Femur (tissue), 1 donor: ENCODE measurements at places on chromosomes 16 and 17.

DNA sequence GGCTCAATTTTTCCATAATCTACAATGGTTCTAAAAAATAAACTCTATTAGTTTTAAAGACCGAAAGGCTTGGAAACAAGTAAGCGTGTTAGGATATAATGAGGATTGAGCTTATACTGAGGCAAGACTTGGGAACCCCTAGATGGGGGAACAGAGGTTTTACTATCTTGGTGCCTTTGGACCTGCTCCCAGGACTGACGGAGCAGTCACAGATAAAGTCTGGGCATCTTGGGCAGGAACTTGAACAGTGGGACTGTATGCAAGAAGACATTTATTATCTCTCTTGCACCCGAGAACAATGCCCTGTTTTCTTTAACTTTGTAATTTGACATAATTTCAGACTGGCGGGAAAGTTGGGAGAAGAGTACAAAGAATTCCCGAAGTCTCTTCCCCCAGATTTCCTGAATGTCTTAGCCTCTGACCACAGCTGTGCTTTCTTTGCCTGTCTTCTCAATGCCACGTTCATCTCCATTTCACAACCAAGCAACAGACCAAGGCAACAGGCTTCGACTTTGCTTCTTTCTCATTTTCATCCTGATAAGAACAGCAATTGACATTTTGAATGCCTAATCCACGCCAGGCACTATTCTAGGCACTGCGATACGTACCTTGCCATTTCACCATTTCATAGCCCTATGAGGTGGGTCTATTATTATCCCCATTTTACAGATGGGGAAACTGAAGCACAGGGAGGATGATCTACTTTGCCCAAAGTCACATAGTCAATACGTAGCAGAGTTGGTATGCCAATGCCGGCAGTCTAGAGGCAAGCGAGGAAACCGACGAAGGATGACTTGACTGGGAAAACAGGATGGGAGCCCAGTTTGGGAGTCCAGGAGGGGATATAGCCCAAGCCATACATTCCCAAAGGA, 3.0 kb upstream of the IL4R start:
- DNase-seq = no peak

DNA sequence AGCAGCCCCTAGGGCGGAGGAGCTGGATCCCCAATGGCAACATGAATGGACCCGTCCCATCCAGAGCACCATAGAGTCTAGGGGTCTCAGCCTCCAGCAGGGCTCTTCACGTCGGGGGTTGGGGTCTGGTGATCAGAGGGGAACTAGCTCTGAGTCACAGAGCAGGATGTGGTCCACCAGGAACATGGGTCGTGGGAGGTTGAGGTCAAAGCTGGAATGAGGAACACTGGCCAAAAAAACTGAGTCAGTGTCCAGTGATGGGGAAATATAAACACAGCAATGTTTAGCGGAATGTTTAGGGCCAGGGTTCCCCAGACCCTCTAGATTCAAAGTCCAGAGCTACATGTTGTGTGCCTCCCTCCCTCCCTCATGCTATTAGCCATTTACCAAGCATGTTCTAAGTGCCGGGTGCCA, 79.1 kb upstream of the C16orf82 start:
- DNase-seq = no peak

- no peak for DNase-seq
These were observed 449.5 kb upstream of the CDH5 start for GRCh38 chr16:65916995-65917394.

- no peak for DNase-seq
These were observed 22.1 kb downstream of the TRIM25 start for GRCh38 chr17:56891751-56892150.

GRCh38 chr17:17983376-17983775, 10.7 kb downstream of the DRC3 start:
- DNase-seq = no peak

DNA sequence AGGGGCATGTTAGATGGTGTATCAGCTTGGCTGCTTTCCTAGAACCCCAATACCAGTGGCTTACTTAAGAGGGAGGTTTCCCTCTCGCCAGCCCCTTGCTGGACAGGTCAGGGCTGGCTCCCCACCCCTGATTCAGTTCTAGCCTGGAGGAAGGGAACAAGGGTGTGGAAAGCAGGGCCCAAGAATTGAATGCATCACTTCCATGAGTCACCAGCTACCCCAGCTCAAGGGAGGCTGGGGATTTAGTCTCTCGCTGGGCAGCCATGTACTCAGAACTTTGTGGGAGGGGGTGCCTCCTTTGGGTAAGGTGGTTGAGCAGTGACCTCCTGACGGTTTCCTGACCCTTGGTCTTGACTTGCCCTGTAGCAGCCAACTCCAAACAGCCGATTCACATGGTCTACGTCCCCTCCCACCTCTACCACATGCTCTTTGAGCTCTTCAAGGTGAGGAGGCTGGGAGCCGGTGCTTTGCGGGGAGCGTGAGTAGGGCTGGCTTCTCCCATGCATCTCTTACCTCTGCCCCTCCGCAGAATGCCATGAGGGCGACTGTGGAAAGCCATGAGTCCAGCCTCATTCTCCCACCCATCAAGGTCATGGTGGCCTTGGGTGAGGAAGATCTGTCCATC, 12.8 kb downstream of the PDK2 start:
- DNase-seq = no peak
